ENCODE measurements at places on chromosomes 4 and X.

- no peak for DNase-seq
Observed at GRCh38 chr4:95601356-95601755, 52.6 kb upstream of the UNC5C start.

DNA sequence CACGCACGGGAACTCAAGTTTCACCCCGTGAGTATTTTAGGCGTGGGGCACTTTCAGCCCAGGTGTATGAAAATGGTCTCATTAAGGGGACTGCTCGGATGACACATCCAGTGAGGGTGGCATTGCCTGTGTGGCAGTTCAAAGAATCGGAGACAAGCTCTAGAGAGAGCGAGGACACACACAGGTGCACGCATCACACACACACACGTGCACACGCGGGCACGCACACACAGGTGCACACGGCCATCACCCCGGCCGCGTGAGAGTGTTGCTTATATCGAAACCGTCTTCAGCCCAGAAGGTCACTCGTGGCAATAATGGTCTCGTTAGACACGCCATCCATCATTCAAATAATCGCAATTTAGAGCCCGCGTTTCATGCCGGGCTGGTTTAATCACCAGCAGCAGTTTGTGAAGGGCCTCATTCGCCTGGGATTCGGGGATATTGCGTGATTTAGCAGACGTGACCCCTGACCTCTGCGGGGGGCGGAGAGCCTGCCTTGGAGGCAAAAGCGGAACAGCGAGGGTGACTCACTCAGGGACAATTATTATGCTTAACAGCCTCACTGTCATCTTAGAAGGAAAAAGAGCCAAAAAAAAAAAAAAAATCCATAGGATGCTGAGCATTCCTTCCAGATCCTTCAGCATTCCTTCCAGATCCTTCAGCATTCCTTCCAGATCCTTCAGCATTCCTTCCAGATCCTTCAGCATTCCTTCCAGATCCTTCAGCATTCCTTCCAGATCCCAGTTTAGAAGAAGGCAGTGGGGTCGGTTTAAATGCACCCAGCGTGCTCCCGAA lies 89.4 kb upstream of the PPP2R3B start:
- no peak for DNase-seq

- no peak for DNase-seq
Observed at GRCh38 chr4:172489861-172490260, 676.7 kb downstream of the GALNTL6 start.

GRCh38 chr4:21543514-21543913 lies 405.1 kb downstream of the KCNIP4 start:
- no peak for DNase-seq

GRCh38 chr4:189050643-189051042 lies 890.0 kb upstream of the FRG1 start:
- no peak for DNase-seq

Measured in tibial artery (tissue), 4 donors.